ENCODE measurements at places on chromosomes 7 and 10.

DNA sequence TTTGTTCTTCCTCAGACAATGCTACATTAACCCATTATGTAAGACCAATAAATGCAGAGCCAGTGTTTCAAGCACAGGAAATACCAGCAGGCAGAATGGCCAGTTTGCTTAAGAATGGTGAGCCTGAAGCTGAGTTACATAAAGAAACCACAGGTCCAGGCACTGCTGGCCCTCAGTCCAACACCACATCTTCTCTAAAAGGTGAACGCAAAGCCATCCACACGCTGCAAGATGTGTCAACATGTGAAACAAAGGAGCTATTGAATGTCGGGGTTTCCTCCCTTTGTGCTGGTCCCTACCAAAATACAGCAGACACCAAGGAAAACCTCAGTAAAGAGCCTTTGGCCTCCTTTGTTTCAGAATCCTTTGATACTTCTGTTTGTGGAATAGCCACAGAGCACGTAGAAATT lies 63.8 kb downstream of the TASOR2 start:
- DNase-seq = no peak

DNA sequence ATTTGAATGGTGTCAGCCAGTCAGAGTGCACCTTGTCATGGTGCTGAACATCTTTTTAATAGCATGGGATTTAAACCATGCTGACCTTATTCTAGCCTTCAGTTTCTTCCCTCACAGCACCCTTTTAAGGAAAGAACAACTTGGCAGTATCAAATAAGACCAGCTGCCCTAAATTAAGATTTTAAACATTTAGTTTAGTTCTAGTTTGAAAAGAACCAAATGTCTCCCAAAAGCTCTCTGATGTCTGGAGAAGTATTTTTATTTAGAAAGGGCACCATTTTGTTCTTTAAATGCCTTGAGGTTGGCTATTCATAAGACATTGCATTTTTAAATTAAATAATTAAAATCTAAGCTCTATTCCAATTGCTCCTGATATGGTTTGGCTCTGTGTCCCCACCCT lies 121.1 kb downstream of the CCDC3 start:
- DNase-seq = no peak

DNA sequence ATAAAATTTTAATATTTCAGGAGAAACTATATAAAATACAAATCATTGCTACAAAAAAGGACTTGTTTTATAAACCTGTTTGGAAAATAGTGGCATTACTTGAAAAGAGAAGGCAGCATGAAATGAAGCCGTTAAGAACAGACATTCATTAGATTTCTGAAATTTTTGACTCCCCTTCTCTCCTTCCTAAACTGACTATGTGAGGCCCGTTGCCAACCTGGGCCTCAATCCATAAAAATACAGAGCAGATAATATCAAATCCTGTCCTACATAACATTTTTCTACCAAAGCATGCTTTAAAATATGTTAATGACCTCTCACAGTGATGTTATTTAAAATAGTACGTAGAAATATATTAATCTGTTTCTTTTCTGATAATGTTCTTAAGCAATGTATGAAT lies 34.5 kb upstream of the ING3 start:
- DNase-seq = no peak

- no peak for DNase-seq
Observed at GRCh38 chr7:33700001-33700899, 205.1 kb upstream of the BMPER start.

Measured in NCI-H2081 treated with DMSO at 0.1 percent for 48 hours (cell line).